ENCODE measurements at places on chromosomes 5 and 9. TPM values are rescaled to one million over a fixed set of nuclear protein-coding genes. Genes with fewer than 3 reads are reported as not detected.

The NUTM2G gene
- not detected for polyA plus RNA-seq

The TRAF1 gene
- 5.2 TPM for polyA plus RNA-seq

DNA sequence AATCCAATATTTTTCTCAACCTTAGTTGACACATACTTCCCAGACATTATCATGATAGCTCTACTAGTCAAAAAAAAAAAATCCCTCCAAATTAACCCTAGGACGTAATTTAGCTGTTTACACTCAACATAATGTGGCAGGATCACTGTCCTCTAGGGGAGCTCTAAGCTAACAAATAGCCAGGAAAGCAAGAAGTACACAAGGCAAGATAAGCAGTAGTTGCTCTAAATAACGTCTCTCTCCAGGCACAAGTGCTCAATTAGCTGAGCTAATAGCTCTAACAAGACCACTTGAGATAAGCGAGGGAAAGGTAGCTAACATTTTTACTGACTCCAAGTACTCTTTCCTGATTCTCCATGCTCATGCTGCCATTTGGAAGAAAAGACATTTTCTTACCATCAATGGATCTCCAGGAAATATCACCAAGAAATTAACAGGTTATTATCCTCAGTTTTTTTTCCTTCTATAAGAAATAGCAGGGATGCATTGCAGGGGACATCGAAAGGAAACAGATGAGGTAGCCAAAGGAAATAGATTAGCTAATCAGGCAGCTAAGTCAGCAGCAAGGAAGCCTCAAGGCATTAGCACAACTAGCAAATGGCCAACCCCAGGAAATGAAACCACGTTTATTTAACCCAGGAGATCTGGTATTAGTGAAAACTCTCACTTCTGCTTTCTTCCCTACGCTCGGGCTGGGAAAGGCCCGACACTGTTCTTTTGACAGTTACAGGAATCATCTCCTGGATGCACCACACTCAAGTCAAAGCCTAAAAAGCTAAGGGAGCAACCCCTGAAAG, 614.1 kb downstream of the PTPRD start:
- H3K4me3 ChIP-seq = no peak overlapping the region
- DNase-seq = no peak
- H3K27ac ChIP-seq = no peak overlapping the region

DNA sequence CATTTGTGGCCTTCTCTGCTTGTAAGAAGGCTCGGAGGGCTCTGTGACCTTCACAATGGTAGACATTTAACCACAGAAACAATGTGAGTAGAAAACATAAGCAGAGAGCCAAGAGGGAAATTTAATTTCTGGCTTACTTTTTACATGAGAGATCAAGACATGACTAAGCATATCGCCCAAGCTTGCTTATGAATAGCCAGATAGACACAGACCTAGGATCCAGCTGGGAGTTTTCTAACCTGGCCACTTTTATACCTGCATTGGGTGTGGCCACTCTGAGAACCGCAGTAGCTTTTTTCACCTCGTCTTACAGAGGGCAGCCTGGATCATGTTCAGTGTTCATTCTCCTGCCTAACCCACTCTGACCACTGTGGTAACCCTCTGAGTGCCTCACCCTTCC, 244.9 kb upstream of the KCNN2 start:
- H3K27ac ChIP-seq = no peak overlapping the region
- H3K4me3 ChIP-seq = no peak overlapping the region
- H3K27me3 ChIP-seq = no peaks in the 10 kb centered on the region
- no peaks in the 10 kb centered on the region for H3K36me3 ChIP-seq
- DNase-seq = no peak

GRCh38 chr5:10019236-10019635, 230.5 kb downstream of the ATPSCKMT start:
- H3K27ac ChIP-seq = no peak overlapping the region
- no peaks in the 10 kb centered on the region for H3K36me3 ChIP-seq
- no peak for DNase-seq
- H3K27me3 ChIP-seq = no peaks in the 10 kb centered on the region

GRCh38 chr5:169831331-169831730, 149.0 kb downstream of the INSYN2B start:
- no peak for DNase-seq
- H3K27me3 ChIP-seq = no peaks in the 10 kb centered on the region
- H3K4me3 ChIP-seq = no peak overlapping the region
- H3K27ac ChIP-seq = no peak overlapping the region

- DNase-seq = no peak
- no peak overlapping the region for H3K4me3 ChIP-seq
Measured at GRCh38 chr5:75286211-75286773, 49.6 kb upstream of the ANKRD31 start.

DNA sequence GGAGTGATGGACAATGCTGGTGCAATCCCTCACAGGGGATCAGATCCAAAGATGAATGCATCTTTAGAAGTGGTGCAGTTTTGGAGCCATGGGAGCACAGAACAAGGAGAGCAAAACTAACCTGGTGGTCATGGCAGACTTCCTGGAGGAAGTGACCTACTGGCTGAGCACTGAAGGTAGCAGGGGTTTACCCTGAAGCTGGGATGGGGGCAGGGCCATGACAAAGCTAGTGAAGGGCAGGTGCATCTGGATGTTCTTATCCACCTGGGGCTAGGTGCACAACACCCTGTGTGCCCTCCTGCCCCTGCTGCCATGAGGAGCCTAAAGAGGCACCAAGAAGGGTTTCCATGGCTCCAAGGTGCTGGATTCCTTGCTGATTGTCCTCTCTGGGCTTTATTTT, 11.5 kb upstream of the PITX1 start:
- H3K4me1 ChIP-seq = no peaks in the 10 kb centered on the region
- no peaks in the 10 kb centered on the region for H3K27me3 ChIP-seq
- H3K36me3 ChIP-seq = no peaks in the 10 kb centered on the region
- no peak overlapping the region for H3K4me3 ChIP-seq
- DNase-seq = no peak

The MAMDC4 gene
- polyA plus RNA-seq = 38.6 TPM

GRCh38 chr9:98665501-98665900, 43.2 kb downstream of the GABBR2 start:
- H3K27ac ChIP-seq = no peak overlapping the region
- H3K36me3 ChIP-seq = no peaks in the 10 kb centered on the region
- H3K4me1 ChIP-seq = no peaks in the 10 kb centered on the region
- H3K4me3 ChIP-seq = no peak overlapping the region
- DNase-seq = no peak

The CCL28 gene
- 6.0 TPM for polyA plus RNA-seq

DNA sequence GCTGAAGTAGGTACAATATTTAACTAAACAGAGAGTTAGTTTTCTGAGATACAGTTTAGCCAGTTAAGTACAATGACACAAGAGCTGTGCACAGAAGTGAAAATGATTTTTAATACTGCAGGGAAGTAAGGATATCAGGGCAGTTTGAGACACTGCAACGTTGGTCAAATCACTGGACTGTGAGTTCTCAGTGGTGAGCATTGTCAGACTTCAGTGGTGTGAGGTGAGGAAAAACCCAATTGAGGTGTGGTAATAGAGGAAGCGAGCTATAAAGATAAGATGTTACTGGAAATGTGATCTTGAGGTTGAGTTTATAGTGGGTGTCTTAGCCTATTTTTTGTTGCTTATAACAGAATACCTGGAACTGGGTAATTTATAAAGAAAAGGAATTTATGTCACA, 12.8 kb upstream of the FBXL7 start:
- H3K27ac ChIP-seq = no peak overlapping the region
- no peak overlapping the region for H3K4me3 ChIP-seq
- no peaks in the 10 kb centered on the region for H3K27me3 ChIP-seq
- no peaks in the 10 kb centered on the region for H3K4me1 ChIP-seq
- no peak for DNase-seq
- H3K36me3 ChIP-seq = no peaks in the 10 kb centered on the region

The TRIM36 gene
- 0.61 TPM for polyA plus RNA-seq

The SV2C gene
- polyA plus RNA-seq = 0.14 TPM

GRCh38 chr5:127785098-127785927, 82.1 kb downstream of the CCDC192 start:
- H3K4me3 ChIP-seq = no peak overlapping the region
- H3K4me1 ChIP-seq = no peaks in the 10 kb centered on the region
- no peak overlapping the region for H3K27ac ChIP-seq
- no peak for DNase-seq

The PTPN3 gene
- polyA plus RNA-seq = 8.0 TPM

- no peaks in the 10 kb centered on the region for H3K27me3 ChIP-seq
- H3K4me3 ChIP-seq = no peak overlapping the region
- H3K27ac ChIP-seq = no peak overlapping the region
- DNase-seq = no peak
Measured at GRCh38 chr5:158162026-158162425, 303.1 kb upstream of the CLINT1 start.

The GABRA1 gene
- polyA plus RNA-seq = 0.45 TPM

The CCDC183 gene
- polyA plus RNA-seq = 10.7 TPM

DNA sequence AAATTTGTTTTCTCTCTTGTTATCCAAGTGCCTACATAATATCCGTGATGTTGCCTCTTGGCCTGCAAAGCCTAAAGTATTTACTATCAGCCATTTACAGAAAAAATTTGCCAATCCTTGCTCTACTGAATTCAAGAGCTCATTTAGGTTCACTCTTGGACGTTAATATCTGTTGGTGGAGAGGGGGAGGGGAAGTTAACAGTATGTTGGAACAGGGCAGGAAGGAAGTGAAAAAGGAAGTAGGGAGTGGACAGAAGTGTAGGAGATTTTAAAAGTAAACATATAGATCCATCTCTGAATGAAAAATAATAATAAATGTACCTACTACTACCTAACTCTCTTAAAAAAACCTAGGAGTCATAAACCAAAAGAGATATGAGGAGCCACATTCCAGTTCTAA, 32.8 kb downstream of the ZNF608 start:
- no peak overlapping the region for H3K27ac ChIP-seq
- no peak overlapping the region for H3K4me3 ChIP-seq
- DNase-seq = no peak
- no peaks in the 10 kb centered on the region for H3K36me3 ChIP-seq

DNA sequence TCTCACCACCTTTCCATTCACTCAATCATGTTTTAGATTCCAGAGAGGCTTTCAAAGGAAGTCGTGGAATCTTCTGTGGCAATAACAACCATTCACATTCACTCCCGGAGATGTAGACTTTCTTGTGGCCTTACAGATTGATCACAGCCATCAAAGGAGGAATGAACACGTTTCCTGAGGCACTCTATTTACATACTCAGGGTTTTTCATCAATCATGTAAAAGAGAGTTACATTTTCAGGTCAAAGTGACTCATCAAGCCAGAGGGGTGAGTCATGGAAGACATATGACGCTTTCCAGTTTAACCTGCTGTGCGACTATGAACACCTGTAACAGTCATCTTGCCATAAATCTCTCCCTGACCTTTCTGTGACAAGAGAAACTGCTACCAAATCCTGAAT, 39.3 kb upstream of the RAD23B start:
- no peaks in the 10 kb centered on the region for H3K27me3 ChIP-seq
- H3K4me1 ChIP-seq = peaks cover 32% of the 10 kb centered on the region
- no peaks in the 10 kb centered on the region for H3K36me3 ChIP-seq
- no peak overlapping the region for H3K27ac ChIP-seq
- DNase-seq = no peak

- no peaks in the 10 kb centered on the region for H3K36me3 ChIP-seq
- H3K27ac ChIP-seq = no peak overlapping the region
- H3K27me3 ChIP-seq = no peaks in the 10 kb centered on the region
Measured at GRCh38 chr5:55865831-55866230, 14.7 kb downstream of the IL31RA start.

The NDUFAF2 gene
- polyA plus RNA-seq = 28.6 TPM

The GRXCR2 gene
- not detected for polyA plus RNA-seq

- no peaks in the 10 kb centered on the region for H3K36me3 ChIP-seq
- no peaks in the 10 kb centered on the region for H3K27me3 ChIP-seq
- peak overlapping the region; percentile 86 for H3K4me3 ChIP-seq
- peaks cover 9% of the 10 kb centered on the region for H3K4me1 ChIP-seq
- peak overlapping the region; percentile 82 for H3K27ac ChIP-seq
- DNase-seq = no peak
Measured at GRCh38 chr9:130041648-130042405, 1.2 kb downstream of the FNBP1 start.

GRCh38 chr9:96022445-96023051, 147.1 kb downstream of the ERCC6L2 start:
- no peak overlapping the region for H3K4me3 ChIP-seq
- H3K27ac ChIP-seq = no peak overlapping the region
- H3K27me3 ChIP-seq = no peaks in the 10 kb centered on the region
- no peaks in the 10 kb centered on the region for H3K4me1 ChIP-seq

GRCh38 chr5:41918105-41918504, 7.0 kb upstream of the FBXO4 start:
- no peak overlapping the region for H3K27ac ChIP-seq
- peaks cover 30% of the 10 kb centered on the region for H3K36me3 ChIP-seq
- H3K4me3 ChIP-seq = no peak overlapping the region
- no peaks in the 10 kb centered on the region for H3K27me3 ChIP-seq

GRCh38 chr5:60177596-60177995, 284.1 kb upstream of the PDE4D start:
- no peak for DNase-seq
- H3K4me1 ChIP-seq = no peaks in the 10 kb centered on the region
- H3K27ac ChIP-seq = no peak overlapping the region
- H3K4me3 ChIP-seq = no peak overlapping the region
- H3K36me3 ChIP-seq = no peaks in the 10 kb centered on the region

- no peak for DNase-seq
- no peaks in the 10 kb centered on the region for H3K4me1 ChIP-seq
- no peaks in the 10 kb centered on the region for H3K36me3 ChIP-seq
Measured at GRCh38 chr9:133705576-133705975, 32.6 kb downstream of the SARDH start.

- no peaks in the 10 kb centered on the region for H3K4me1 ChIP-seq
- H3K27me3 ChIP-seq = no peaks in the 10 kb centered on the region
- no peak overlapping the region for H3K4me3 ChIP-seq
- no peak for DNase-seq
- no peaks in the 10 kb centered on the region for H3K36me3 ChIP-seq
Measured at GRCh38 chr5:152314196-152314829, 90.8 kb downstream of the NMUR2 start.

- H3K4me3 ChIP-seq = no peak overlapping the region
- no peaks in the 10 kb centered on the region for H3K36me3 ChIP-seq
- DNase-seq = no peak
- peak overlapping the region; percentile 12 for H3K27ac ChIP-seq
- no peaks in the 10 kb centered on the region for H3K4me1 ChIP-seq
Measured at GRCh38 chr9:88090151-88090581, 48.1 kb downstream of the SPATA31C2 start.

DNA sequence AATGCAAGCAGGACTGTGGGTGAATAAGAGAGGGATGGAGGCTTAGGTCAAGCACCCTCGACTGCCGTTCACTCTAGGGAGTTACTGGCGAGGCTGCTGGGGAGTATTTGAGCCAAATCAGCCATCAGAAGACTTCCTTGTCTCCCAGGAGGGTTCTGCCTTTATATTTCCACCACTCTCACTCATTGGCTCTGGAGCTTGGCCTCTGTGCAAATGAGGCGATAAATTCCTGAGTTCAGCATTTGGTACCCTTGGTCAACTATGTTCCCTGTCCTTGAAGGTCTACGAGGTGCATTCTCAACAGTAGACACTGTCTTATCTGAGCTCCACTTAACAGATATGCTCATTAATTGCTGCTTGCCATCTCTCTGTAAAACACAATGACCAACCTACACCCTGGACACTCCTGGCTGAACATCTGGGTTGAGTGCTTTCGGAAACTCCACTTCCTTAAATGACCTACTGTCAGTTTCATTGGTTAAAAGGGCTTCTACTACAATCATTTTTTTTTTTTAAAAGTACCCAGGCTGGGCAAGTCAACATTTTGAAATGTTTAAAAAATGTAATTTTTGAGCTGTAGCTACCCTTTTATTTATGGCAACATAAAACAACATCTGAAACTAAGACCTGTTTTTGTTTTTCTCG, 153.2 kb downstream of the NTRK2 start:
- DNase-seq = no peak
- no peak overlapping the region for H3K27ac ChIP-seq
- no peaks in the 10 kb centered on the region for H3K36me3 ChIP-seq
- H3K27me3 ChIP-seq = no peaks in the 10 kb centered on the region
- no peak overlapping the region for H3K4me3 ChIP-seq

Data from pancreas (tissue), 10 donors.